ENCODE measurements at places on chromosomes 5 and 9.

DNA sequence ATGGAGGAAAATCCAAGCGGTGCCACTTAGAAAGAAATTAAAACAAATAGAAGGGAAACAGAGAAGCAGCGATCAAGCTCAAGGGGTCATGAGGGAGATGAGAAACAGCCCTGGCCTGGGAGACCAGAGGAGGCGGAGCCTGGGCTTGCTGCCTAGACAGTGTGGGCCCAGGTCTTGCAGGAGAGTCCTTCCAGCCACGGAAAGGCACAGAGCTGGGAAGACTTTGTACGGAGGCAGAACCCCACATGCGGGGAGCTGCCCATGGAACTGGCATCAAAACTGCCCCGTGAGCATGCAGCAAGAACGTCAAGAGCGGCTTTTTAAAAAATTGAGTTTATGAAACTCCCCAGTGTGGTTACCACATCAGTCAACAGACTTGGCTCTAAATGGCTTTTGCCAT lies 119.4 kb downstream of the IRX1 start:
- no peak for DNase-seq

- no peak for DNase-seq
These were observed 72.1 kb upstream of the HSPB3 start for GRCh38 chr5:54383225-54383901.

DNA sequence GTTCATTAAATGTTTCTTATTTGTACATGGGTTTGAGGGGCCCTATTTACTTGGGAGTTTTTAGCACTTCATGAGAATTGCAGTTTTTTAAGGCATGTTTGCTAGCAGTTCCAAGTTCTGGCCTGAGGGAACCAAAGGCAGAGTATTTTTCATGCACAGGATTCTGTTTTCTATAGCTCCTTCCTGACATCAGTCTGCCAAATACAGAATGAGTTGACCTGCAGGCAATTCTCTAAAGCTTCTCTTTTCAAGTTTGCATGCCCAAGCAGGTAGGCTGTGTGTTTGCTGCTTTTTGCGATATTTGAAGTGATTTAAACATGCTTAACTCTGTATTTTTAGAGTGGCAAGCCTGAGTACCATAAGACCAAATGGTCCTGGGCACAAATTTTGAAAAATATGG lies 75.8 kb downstream of the AOPEP start:
- no peak for DNase-seq

- DNase-seq, result no peak
These were observed 551.6 kb downstream of the PRDM9 start for GRCh38 chr5:24059006-24059405.

DNA sequence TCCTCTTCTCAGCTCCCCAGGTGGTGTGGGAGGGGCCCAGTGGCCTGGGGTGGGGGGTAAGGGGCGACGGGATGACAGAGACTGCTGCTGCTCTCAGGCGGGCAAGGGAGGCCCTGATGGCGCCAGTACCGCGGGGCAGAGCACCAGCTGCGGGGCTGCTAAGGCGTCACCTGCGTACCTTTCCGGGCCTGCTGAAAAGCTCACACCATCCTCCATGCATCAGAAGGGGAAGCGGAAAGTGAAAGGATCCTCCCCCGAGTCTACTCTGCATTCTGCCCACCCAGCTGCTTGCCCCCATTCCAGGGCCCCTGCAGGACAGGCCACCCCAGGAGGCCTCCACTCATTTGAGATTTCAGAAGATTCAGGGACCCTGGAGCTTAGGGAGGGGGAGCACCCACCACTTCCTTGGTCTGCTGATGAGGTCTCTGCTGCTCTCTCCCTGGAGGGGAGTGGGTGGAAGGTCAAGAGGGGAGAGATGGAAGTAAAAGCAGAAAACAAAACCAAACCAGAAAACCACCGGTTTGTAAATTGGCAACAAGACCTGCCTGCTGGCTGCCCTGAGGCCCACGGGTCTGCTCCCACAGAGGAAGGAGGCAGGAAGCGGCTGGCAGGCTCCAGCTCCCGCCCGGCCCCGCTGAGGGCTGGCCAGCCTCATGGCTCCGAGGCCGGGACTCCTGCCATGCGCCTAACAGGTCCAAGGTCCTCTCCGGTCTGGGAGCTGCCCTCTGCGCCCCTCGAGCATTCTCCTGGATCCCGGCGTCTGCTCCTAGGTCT lies 33.6 kb downstream of the PRRT1B start:
- DNase-seq, result peak; percentile 16

- no peak for DNase-seq
These were observed 426.3 kb upstream of the MEF2C start for GRCh38 chr5:89309268-89309667.

GRCh38 chr5:124621279-124621678 lies 125.2 kb downstream of the ZNF608 start:
- DNase-seq, result no peak

- no peak for DNase-seq
These were observed 9.0 kb downstream of the FCN2 start for GRCh38 chr9:134889386-134890154.

DNA sequence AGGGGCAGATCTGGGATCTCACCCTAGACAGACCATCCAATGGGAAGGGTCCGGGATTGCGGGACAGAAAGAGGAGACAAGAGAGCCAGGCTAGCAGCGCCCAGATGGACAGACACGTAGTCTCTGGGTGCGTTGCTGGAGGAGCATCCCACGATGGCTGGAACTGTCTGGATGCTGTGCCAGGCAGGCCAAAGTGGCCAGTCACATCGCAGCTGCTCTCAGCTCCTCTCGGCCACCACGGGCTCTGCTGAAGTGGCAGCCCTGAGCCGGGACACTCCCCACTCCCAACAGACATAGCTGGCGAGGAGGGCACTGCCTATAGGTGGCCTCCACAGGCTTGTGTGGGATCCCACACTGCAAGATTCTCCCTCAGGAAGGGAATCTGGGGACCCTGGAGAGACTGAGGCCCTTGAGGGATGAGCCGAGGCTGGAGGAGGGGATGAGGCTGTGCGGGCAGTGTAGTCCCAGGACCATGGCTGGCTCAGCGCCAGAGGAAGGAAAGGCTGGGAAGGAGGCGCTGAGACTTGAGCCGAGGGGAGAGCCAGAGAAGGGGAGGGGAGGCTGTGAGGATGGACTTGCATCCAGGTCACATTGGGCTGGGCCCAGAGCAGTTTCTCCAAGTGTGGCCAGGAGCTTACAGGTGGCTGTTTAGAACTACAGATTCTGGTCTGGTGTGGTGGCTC lies 10.3 kb upstream of the WDR5 start:
- no peak for DNase-seq

- no peak for DNase-seq
These were observed 46.8 kb downstream of the APTX start for GRCh38 chr9:32954642-32955041.

- no peak for DNase-seq
These were observed 43.9 kb downstream of the SHLD3 start for GRCh38 chr5:65668696-65669095.

DNA sequence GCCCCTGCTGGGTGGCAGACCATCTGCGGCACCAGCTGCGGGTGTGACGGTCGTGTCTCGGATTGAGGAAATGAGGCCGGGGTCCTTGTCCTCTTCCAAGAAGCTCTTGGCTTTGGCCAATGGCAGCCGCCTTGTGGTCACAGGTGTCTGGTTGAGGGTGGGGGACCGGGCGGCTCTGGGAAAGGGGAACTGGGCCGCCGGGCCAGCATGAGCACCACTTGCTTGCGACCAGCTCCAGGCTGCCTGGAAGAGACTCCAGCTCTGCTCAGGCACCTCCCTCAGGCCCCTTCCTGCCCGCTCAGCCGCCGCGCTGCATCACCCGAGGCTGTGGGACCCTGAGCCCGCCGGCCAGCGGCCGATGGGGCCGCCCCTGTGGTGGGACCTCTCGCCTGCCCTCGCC lies 59.7 kb downstream of the RXRA start:
- DNase-seq, result no peak

DNA sequence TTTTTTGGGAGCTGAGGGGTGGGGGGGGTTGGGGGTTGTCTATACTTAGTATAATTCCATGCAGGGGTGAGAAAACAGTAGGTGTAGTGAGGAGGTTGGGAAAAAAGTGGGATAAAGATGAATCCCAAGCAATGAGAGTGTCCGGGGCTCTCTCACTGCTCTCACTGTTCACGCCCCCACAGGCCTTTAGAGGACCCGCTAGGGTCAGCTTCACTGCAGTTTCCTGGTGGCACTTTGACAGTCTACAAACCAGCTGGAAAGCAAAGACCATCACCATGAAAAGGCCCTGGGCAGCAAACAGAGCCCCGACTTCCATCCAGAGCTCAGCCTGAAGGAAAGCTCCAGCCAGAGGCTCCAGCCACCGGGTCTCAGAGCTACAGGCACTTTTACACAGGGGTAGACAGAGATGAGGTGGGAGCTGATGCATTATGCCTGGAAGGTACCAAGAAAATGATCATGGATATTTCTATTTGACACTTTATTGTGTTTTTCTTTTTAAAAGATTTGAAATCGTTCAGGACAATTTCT lies 355.1 kb downstream of the ADAMTS6 start:
- no peak for DNase-seq

GRCh38 chr5:115453391-115454095 lies 91.0 kb downstream of the FEM1C start:
- no peak for DNase-seq

DNA sequence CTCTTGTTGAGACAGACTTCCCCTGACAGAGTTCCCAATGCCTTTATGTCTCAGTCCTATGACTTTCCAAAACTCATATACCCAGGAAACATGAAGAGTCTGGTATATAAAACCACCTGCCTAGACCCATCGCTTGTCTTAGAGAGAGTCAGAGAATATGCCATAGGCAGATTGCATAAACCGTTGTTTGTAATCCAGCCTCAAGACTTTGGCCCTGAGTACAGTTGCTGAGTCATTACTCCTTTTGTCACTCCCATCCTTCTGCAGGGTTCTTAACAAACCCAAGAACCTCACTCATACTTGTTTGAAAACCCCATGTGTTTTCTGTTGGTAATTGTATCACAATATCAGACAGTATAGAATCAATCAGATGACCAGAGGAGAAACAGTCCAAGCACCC lies 616.3 kb downstream of the SLCO4C1 start:
- DNase-seq, result no peak

DNA sequence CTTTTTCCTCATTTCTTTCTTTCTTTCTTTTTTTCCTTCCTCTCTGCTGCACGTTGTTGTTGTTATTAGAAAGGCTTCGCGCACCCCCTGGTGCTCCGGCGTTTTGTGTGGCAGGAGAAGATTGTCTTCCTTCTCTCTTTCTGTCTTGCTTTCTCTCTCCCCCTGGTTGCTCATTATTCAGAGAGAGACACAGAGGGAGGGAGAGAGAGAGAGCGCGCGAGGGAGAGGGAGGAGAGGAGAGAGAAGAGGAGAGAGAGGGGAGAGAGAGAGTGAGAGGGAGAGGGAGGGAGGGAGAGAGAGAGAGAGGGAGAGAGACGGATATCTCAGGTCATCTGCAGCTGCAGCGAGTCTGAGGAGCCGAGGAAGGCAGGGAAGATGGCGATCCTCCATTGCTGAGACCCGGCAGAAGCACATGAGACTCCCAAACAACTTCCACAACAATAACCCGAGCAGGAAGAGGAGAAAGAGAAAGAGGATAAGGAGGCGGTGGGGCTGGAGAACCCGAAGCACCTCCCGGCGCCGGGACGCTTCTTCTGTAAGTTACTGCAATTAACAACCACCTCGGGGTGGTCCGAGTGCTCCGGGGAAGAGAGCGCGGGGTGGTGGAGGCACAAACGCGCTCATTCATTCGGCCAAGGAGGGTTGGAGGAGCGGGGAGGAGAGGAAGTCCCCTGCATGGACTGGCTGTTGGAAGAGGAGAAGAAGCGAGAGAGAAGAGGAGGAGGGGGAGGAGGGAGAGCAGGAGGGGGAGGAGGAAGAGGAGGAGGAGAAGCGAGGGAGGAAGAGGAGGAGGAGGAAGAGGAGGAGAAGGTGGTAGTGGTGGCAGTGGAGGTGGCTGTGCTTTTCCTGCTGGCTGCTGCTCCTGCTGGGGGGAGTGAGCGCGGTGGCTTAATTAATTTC lies at the start of gene ZNF462:
ZNF462 (plus strand) TSS at position 346 of the 900 bp plus-strand sequence. CDS start 60,218 bp downstream, outside the sequence.
- DNase-seq, result no peak

- DNase-seq, result no peak
These were observed 5.0 kb upstream of the SPINK14 start for GRCh38 chr5:148163345-148163744.

DNA sequence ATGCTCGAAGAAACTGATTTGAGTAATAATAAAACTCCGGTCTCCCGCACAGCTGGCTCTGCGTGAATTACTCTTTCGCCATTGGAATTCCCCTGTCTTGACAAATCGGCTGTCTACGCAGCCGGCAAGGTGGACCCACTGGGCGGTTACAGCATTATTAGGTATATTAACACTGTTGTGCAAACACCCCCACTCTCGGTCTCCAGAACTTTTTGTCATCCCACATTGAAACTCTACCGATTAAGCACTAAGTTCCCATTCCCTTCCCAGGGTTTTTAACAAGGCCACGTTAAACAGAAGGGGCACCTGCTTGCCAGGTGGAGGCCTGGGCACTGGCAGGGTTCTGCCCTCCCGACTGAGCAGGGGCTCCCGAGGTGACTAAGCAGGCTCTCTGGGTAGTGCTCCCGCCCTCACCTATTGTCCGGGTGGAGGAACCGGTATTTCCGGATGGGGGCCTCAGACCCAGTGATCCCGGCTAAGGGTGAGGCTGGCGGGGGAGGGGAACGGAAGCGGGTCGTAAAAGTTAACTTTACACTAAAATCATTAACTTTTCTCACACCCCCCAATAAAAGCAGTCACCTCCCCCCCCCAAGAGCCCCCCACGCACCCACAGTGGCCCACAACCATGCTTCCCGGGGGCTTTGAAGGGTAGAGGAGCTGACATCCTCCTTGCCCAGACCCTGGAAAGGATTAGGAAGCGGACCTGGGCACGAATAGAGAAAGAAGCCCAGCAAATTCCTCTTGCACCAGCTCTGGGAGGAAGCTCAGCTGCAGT lies 53.5 kb upstream of the TJP2 start:
- no peak for DNase-seq

DNA sequence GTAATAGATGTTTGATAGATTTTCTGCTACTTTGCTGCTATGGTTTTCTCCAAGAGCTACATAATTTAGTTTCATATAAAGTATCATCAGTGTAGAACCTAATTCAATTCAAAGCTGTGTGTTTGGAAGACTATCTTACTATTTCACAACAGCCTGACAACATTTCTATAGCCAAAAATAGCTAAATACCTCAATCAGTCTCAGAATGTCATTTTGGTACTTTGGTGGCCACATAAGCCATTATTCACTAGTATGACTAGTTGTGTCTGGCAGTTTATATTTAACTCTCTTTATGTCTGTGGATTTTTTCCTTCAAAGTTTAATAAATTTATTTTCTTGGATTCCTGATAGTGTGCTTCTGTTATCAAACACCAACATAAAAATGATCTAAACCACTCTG lies 35.1 kb upstream of the CCDC152 start:
- DNase-seq, result no peak

DNA sequence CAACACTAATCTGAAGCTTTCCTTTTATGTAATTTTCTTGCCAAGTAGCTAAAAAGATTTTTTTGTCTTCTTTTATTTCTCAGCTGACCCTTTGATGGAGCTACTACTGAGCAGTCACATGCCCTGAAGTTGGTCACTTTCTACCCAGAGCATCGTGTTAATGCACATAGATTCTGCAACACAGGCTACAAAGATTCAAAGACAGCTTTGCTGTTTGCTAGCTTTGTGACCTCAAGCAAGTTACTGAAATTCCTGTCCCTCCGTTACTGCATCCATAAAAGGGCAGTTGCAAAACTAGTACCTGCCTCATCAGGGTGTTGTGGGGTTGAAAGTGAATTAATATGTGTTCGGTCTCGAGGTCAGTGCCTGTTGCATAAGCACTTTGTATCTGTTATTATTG lies 179.9 kb downstream of the GAS1 start:
- no peak for DNase-seq

- DNase-seq, result no peak
These were observed 28.4 kb downstream of the NEURL1B start for GRCh38 chr5:172669386-172670004.
